Colonic mucosa (tissue), 4 donors: ENCODE measurements at places on chromosomes 11 and 22.
A peak's percentile ranks its signal among the peaks of the same experiment; 100 is the strongest.

- DNase-seq, result peak; percentile 95
These were observed 522 bp upstream of the UCP2 start for GRCh38 chr11:73982990-73983740.

GRCh38 chr11:18280438-18281045, 14.5 kb downstream of the SAA1 start:
- DNase-seq, result no peak

DNA sequence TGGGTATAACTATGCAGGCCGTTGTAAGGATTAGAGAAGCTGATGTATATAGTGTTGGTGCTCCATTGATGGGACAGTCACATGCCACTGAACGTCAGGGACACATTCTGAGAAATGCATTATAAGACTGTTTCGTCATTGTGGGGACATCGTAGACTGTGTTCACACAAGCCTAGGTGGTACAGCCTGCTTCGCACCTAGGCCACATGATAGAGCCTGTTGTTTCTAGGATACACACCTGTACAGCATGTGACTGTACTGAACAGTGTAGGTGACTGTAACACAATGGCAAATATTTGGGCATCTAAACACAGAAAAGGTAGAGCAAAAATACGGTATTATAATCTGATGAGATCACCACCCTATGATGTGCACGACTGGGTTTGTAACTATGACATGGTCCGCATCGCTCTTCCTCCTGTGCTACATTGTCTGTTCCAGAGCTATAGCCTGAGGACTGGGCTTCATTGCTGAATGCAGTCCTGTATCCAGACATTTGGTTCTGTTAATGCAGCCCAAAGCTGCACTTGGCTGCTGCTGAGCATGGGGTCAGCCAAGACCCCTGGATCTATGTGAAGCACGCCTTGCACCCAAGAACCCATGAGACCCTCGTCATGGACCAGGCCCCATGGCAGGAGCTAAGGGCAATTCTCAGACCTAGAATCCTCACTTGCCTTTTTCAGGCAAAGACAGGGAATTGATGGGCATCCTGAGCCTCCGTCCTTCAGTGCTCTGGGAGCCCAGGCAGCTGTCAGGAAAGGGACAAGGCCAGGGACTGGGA, 51.1 kb upstream of the THY1 start:
- DNase-seq, result no peak

GRCh38 chr22:27786965-27787364, 14.6 kb downstream of the MN1 start:
- DNase-seq, result no peak

DNA sequence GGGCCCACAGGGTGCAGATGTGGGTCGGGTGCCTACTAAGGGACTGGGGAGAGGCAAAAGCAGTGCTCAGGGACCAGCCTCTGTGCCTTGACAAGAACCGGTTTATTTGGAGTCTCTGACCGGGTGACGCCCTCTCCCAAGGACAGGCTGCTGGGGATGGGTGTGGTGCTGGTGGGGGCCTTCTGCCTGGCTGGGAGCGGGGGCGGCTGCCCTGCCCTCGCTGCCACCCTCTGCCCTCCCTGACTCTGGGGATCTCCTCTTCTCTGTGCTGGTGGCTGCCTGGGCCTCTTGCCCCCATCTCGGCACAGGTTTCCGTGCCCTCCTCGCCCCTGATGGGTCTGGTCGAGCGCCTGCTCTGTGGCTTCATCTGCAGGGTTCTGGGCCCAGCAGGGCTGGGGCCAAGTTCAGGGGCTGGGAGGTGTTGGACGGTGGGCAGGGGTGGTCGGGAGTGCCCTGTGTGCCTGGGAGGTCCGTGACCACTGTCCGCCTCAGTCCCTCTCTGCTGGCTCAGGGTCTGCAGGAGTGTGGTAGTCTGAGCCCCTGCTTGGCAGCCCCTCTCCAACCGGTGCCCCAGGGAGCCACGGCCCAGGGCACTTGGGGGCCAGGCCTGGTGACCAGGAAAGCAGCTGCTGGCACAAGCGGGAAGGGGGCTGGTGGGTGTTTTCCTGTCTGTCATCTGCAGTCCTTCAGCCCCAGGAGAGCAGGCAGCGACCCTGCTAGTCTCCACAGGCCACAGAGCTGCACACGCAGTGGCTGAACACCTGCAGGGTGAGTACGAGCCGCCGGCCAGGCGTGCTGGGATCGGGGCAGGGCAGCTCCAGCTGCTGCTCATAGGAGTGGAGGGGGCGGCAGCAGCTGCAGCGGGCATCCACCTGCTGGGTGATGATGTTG, 23.5 kb downstream of the MUC6 start:
- no peak for DNase-seq

DNA sequence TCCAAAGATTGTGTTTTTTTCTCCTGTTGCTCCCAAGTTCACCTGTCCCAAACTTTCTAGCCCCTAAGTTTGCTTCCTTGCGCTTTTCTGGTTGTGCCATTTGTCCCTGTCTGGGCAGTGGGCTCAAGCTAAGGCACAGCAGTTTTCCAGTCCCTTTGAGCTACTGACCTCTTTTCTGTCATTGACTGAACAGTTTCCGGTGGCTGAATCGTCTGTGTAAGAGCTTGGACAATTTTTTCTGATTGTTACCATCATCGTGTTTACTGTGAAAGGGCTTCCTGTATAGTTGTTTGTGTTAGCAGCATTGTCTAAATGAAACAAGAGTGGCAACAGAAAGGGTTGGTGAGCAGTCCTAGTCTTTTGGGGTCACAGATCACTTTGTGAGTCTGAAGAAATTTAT, 49.8 kb downstream of the BMAL1 start:
- no peak for DNase-seq

GRCh38 chr11:121415856-121416255, 36.3 kb upstream of the SORL1 start:
- DNase-seq, result peak; percentile 81

GRCh38 chr11:1271002-1271401, 38.4 kb downstream of the TOLLIP start:
- no peak for DNase-seq

DNA sequence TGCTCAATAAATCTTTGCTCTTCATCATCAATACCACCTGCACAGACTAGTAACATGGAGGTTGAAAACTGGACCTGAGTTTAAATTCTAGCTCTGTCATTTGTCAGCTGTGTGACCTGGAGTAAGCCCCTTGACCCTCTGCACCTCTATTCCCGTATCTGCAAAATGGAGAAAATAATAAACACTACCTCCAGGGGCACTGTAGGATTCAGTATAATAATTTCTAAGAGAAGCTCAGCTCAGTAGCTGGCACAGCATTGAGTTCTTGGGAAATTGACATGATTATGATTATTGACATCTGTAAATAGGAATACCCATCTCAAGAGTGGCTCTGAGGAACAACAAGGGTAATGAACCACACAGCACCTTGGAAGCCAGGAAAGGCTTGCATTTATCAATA, 78.4 kb downstream of the MN1 start:
- DNase-seq, result no peak

GRCh38 chr22:45504373-45505341, 2.0 kb downstream of the FBLN1 start:
- no peak for DNase-seq

GRCh38 chr11:72343006-72343756, 91.2 kb downstream of the CLPB start:
- no peak for DNase-seq

GRCh38 chr11:14907411-14908213, 15.6 kb upstream of the CYP2R1 start:
- peak; percentile 89 for DNase-seq

GRCh38 chr22:29767171-29768051, at the start of gene UQCR10:
Gene UQCR10, plus strand, starts transcription at chr22:29767369. Its CDS starts 30 bp downstream, at chr22:29767399.
- peak; percentile 93 for DNase-seq

DNA sequence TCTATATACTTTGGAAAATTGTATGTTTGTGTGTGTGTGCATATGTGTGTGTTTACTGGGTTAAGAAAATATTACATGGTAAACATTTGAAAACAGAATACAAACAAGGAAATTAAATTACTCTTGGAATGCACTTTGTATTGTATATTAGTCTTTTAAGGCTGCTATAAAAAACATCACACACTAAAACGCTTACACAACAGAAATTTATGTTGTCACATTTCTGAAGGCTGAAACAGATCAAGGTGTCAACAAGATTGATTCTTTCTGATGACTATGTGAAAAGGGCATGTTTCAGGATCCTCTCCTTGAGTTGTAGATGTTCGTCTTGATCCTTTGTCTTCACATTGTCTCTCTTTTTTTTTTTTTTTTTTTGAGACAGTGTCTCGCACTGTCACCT, 149.1 kb upstream of the CNTN5 start:
- DNase-seq, result no peak

- DNase-seq, result no peak
These were observed 114.4 kb upstream of the ANO1 start for GRCh38 chr11:69963533-69964246.

DNA sequence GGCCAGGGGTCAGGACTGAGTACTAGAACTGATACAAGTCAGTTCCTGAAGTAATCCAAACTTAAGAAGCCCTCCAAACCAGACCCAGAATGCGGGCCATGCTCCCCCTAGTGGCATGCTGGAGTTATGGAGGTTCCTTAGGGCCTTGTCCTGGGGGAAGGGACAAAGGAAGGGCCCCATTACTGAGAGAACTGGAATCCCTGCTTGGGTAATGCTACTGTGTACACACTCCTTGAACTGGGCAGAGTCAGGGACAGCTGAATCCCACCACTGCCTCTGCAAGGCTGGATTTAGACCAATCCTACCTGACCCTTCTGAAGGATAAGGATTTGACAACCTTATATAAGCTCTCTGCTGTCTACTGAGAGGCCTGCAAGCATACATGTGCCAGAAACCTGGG, 97.3 kb upstream of the AKIP1 start:
- peak; percentile 83 for DNase-seq

- no peak for DNase-seq
These were observed 98.8 kb downstream of the SGSM3 start for GRCh38 chr22:40469181-40469580.

DNA sequence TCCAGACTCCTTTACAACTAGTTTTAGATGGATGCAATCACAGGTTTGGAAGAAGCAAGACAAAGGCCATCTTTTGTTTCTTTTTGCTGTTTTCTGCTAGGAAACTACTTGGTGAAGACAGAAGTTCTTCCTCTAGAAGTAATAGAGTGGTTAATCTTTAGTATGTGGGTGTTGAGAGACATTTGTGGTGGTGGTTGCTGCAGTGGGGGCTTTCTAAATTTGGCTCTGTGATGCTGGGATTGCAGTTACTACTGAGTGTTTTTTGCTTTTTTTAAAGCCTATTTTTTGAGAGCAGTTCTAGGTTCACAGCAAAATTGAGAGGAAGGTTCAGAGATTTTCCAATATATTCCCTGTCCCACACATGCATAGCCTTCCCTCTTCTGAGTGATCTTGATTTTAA, 120.0 kb downstream of the AASDHPPT start:
- no peak for DNase-seq

GRCh38 chr11:101436511-101437142, 147.2 kb downstream of the TRPC6 start:
- DNase-seq, result peak; percentile 41

DNA sequence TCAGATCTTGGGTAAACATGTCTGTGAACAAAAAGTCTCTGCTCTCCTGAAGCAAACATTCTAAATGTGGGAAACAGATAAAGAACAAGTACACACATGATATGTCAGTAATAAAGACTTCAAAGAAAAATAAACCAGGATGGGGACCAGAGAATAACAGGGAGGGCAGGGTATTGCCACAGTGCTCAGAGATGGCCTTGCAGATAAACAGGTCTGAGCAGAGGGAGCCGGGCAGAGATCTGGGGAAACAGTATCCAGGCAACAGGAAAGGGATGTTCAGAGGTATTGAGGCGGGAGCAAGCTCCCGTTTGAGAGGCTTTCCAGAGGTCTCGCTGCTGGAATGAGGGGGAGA, 2.9 kb downstream of the CCDC86 start:
- DNase-seq, result no peak

GRCh38 chr11:40403321-40403720, 1056.1 kb downstream of the LRRC4C start:
- no peak for DNase-seq

DNA sequence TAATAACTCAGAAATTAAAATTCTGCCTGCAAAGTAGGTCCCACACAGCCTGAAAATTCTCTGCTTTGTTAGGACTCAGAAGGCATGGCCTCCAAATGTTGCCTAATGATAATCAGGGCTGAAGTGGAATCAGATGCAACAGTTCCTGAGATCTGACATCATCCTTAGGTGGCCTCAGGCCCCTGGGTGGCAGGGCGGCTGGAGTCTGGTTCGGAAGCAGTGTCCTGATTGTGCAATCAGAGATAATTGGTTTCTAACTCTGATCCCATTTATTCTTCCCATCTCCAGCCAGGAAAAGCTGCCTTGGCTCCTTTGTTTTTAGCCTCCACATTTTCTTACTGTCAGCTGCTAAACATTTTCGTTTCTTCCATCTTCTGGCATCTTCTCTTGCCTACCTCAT, 399.3 kb downstream of the OPCML start:
- DNase-seq, result no peak

DNA sequence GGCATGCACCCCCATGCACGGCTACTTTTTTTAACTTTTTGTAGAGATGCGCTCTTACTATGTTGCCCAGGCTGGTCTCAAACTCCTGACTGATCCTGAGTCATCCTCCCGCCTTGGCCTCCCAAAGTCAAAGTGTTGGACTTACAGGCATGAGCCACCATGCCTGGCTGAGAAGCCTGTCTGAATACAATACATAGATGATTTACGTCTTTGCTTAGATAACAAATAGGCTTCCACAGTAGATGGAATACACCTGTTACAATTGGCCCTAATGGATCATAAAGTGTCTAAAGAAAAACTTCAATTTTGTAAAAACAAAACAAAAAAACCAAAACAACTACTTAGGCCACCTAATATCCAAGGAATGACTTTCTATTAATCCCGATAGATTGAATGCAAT, 13.0 kb upstream of the CLTCL1 start:
- DNase-seq, result no peak

GRCh38 chr11:33490842-33491370, 209.7 kb downstream of the C11orf91 start:
- no peak for DNase-seq

- DNase-seq, result peak; percentile 53
These were observed 27.5 kb downstream of the DHCR7 start for GRCh38 chr11:71420455-71421241.
